ENCODE measurements at places on chromosomes 12 and 14.

- no peak for DNase-seq
These were observed 340.6 kb downstream of the PRKD1 start for GRCh38 chr14:29587046-29587445.

- no peak for DNase-seq
These were observed 66.3 kb upstream of the EEA1 start for GRCh38 chr12:92995258-92995903.

DNA sequence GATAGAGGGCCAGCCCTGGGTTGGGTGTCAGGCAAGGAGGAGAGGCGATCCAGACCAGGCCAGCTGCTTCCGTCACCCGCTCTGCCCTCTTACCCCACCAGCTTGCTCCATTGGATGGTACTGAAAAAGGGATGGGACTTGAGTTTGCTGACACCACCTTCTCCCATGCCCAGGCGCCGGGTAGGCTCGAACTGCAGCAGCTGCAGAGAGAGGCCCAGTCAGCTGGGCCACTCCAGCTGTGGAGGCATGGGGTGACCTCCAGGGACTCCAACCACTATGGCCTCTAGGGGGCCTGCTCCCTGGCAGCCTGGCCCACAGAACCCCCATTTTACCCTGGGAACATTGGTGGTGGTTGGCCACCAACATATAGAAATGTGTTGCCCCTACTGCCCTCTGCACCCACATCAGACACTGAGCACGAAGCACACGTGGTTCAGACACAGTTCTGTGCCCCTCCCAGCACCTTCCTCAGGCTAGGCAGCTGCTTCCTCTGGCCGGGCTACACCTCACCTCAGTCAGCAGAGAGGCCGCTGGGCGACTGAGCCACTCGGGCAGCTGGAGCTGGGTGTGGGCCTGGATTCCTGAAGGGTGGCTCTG lies 16.0 kb downstream of the RPS6KL1 start:
- DNase-seq = peak; percentile 43

DNA sequence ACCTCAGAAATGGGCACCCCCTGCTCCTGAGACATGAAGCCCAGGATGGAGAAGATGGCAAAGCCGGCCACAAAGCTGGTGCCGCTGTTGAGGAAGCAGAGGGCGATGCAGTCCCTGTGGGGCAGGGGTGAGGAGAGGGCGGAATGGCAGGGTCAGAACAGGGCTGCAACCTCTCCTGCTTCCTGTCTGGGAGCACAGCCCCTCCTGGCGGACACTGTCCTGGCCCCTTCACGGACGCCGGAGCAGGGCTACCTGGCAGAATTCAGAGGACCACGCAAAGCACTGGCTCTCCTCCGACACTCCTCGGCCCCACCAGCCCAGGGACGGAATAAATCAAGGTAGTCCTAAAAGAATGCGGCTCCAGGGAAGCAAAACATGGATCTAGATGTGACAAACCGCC lies 12.4 kb upstream of the SLC6A12 start:
- DNase-seq = no peak

GRCh38 chr14:102277874-102278630 lies 26.9 kb downstream of the MOK start:
- no peak for DNase-seq

GRCh38 chr12:68868043-68868790 lies 60.2 kb downstream of the MDM2 start:
- DNase-seq = no peak

DNA sequence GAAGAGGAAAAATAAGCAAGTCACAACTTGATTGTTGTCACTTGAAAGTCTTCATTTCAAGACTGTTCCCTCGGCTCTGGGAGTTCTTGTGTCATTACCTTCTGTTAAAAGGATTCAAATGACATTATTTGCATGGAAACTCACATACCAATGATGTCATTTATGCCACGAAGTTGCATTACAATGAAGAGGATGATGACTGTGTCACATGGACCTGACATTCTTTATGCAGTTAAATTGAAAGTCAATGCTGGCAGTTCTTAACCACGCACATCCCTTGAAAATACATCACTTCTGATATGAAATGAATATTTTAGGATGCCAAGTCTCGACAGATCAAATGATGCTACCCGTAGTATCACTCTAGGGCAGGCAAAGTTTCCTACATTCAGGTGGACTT lies 1069.5 kb downstream of the VRK1 start:
- no peak for DNase-seq

DNA sequence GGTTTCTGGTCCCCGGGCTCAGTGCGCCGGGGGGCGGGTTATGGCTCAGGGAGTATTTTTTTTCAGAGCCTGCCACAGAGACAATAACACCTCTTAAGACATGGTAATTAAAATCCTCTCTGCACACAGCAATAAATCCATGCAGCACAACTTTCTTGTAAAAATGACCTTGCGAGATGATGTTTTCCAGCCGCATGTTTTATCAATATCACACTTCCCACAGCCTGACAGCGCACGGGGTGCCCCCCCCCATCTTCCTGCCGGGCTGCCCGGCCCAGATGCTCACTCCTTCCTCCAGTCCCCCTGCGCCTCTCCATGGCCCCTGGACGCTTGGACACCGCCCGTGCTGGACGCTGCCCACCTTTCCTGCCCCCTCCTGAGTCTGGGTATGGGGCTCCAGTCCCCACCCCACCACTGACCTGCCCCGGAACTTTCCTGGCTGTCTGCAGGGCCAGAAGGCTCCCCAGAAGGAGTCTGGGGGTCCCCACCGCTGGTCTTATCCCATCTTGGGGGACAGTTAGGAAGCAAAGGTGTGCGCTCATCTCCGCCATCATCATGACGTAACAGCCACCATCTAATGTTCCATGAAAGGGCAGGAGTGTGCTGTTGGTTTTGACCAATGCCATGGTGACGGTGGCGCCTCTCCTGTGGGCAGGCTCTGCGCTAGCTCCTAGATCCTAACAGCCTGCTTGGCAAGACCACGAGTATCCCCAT lies 182.9 kb downstream of the KIF26A start:
- no peak for DNase-seq

DNA sequence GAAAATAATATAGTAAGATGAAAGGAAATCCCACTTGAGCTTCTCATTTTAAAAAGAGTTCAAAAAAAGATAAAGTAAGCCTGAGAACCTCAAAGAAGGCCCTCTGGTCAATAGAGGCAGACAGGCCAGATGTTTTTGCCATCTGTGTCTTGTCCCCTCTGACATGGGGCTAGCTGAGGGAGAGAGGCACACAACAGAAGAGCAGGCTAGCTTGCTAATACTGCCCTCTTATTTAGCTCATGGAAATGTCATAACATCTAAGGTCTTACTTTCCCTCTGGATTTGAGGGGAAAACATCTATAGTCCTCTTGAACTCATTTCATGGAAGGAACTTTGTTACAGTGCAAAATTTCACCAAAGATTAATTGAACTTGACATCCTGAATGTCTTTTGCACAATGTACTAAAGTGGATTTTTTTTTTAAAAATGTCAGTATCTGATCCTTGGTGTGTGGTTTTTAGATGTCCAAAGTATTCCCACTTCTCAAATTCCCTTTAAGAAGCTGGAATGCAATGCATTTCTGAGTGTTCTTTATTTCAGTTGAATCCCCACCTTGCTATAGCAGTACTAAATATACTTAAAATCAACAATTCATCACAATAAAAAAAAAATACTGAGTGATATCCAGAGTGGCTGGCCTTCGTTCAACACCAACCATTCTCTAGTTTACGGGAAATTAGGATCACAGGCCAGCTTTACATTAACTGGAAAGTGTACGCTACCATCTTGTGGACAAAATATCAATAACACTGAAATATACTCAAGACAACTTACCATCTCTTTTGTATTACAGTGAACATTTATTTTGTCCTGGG lies 176.7 kb downstream of the PAH start:
- peak; percentile 25 for DNase-seq

- DNase-seq = no peak
These were observed 166.9 kb upstream of the ATXN7L3B start for GRCh38 chr12:74370608-74371216.

GRCh38 chr12:54444206-54444605 lies 25.1 kb upstream of the ITGA5 start:
- no peak for DNase-seq

- DNase-seq = peak; percentile 66
These were observed 1.8 kb upstream of the MEG3 start for GRCh38 chr14:100824091-100824551.

GRCh38 chr12:41013881-41014642 lies 174.1 kb upstream of the PDZRN4 start:
- no peak for DNase-seq

DNA sequence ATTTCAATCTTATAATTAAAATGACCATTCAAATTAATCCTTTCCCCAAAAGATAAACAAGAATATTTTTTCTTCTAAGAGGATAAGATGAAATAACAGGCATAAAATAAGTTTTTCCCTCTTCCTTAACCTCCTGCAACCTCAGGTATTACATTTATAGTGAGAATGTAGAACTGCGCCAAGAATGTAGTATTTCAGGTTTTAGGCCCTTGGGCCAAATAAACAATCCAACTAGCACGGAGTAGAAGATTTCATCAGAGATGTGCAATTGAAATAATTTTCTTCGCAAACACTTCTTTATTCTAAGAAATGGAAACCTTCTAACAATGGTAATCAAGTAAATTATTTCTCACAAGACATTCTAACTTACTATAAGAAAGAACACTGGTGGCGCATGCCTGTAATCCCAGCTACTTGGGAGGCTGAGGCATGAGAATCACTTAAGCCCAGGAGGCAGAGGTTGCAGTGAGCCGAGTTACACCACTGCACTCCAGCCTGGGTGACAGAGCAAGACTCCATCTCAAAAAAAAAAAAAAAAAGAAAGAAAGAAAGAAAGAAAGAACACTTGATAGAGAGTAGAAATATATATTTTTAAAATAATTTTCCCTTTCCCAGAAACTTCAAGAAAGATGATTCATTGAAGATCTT lies 100.8 kb downstream of the TAOK3 start:
- no peak for DNase-seq

DNA sequence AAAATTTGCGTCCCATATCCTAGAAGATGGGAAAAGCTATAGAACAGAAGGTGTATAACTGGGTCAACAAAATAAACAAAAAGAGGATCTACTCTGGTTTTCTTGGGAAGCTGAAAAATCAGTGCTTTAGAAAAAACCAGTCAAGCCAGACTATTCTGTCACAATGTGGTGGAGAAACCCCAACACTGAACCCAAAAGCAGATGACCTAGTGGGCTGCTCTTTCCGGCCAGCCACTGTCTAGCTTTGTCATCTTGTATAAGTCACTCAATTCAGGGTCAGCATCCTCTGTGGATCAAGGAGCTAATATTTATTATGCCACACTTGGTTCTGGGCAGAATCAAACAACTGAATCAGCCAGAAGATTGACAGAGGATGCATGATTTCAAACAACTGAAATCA lies 26.6 kb upstream of the TMCC3 start:
- no peak for DNase-seq

DNA sequence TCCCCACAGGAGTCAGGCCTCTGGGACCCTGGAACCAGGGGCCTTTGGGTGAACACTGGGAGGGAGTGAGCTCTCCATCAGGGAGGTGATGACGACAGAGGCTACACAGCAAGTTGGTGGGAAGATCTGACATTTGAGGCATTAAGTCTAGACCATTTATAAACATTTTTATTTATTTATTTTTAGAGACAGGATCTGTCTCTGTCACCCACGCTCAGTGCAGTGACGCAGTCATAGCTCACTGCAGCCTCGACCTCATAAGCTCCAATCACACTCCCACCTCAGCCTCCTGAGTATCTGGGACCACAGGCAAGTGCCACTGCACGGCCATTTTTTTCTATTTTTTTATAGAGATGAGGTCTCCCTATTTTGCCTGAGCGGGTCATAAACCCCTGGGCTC lies 53.6 kb downstream of the TEAD4 start:
- no peak for DNase-seq

DNA sequence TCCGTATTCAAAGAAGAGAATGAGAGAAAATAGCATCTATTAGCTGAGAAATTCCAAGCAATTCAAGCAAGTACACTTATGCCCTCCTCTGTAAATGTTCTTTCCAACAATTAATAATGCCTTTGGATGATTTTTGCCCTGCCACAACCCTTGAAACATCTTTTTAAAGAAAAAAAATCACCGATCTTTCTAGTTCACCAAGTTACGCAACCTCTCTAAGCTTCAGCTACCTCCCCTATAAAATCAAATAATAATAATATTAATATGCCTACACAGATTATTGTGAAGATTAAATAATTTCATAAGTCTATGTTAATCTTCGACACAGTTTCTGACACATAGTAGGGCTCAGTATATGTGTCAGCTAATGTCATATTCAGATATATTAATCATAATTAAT lies 19.1 kb downstream of the DEPDC4 start:
- no peak for DNase-seq

DNA sequence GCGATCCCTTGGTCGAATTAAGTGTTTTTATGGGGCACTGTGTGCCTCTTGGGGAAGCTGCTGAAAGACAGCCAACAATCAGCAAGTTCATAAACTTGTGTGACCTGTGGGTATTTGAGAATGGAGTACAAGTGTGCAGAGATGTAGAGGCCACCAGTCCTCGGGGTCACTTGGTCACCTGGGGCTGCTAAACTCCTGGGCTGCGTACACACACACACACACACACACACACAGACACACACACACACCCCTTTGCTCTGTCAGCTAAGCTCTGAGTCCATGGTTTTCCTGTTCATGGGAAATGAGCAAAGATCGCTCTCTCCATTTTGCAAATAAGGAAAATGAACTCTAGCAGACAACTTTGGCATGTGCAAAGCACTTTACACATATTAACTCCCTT lies 24.5 kb downstream of the DYRK4 start:
- DNase-seq = no peak

DNA sequence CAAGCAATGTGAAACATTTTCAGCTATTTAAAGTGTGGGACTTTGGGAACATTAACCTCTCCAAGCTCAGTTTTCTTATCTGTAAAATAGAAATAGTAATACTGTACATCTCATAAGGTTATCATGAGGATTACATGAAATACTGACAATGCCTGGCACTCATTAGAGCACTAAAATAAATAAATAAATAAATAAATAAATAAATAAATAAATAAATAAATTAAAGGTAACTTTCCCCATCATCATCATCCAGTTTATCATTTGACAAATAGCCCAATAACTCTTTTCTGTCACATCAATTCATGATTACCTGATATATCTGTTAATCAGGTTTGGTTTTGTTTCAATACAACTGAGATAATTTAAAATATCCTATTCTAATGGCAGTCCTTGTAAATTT lies 48.5 kb downstream of the EFCAB11 start:
- no peak for DNase-seq

- DNase-seq = no peak
These were observed 31.0 kb downstream of the TMEM116 start for GRCh38 chr12:111981987-111982386.

DNA sequence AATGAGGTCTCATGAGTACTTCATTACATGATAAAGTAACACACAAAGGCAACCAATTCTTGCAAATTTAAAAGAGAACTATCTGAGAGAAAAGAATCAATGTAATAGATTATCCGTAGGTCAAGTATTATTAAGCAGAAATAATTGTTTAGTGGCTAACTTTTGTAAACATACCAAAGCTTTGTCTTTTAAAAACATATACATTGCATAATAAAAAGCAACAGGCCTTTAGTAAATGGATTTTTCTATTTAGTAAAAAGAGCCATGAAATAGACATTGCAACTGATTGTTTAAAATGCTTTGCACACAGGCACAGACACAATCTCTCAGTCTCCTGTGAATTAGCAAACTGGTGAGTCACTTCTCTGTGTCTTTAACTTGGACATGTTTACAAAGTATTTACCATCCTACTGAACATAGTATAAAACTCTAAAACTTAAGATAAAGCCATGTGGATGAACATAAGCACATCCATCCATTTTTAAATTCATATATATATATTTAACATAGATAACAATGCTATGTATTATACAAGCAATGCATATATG lies 518.7 kb upstream of the MGAT4C start:
- no peak for DNase-seq
